ENCODE measurements at places on chromosomes 7 and 10.

GRCh38 chr7:129188892-129189660 is 643 bp downstream of the SMO start:
- no peak for DNase-seq

- no peak for DNase-seq
Observed at GRCh38 chr10:34297541-34298345, 517.4 kb downstream of the PARD3 start.

GRCh38 chr10:10777279-10777678 is 240.4 kb upstream of the CELF2 start:
- no peak for DNase-seq

DNA sequence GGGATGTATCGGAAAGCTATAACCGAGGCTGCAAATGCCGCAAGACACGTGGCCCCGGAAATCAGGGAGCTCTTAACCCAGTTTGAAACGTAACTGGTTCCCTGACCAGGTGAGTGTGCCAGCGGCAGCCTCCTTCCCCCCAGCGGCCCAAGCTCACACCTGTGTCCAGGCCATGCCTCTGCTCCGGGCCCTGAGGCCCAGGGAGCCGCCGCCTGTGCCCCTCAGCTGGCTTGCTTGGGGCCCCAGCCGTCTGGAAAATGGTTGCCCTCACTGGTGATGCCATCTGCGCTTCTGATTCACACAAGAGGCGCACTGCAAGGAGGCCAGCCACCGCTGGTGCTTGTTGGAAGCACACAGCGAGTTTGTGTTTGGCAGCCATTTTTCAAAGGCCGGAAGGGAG is 9.2 kb downstream of the PWWP2B start:
- no peak for DNase-seq

Measured in activated T-cell treated with anti-CD3 and anti-CD28 coated beads for 24 hours (primary cell).